Astrocyte (in vitro differentiated cells and primary cell): ENCODE measurements at places on chromosomes 11 and 22. TPM values are rescaled to one million over a fixed set of nuclear protein-coding genes. Genes with fewer than 3 reads are reported as not detected.

- H3K4me3 ChIP-seq, result no peak overlapping the region
- H3K4me1 ChIP-seq, result no peaks in the 10 kb centered on the region
- no peak for DNase-seq
- H3K36me3 ChIP-seq, result no peaks in the 10 kb centered on the region
These were observed 17.6 kb downstream of the PLA2G6 start for GRCh38 chr22:38163844-38164550.

DNA sequence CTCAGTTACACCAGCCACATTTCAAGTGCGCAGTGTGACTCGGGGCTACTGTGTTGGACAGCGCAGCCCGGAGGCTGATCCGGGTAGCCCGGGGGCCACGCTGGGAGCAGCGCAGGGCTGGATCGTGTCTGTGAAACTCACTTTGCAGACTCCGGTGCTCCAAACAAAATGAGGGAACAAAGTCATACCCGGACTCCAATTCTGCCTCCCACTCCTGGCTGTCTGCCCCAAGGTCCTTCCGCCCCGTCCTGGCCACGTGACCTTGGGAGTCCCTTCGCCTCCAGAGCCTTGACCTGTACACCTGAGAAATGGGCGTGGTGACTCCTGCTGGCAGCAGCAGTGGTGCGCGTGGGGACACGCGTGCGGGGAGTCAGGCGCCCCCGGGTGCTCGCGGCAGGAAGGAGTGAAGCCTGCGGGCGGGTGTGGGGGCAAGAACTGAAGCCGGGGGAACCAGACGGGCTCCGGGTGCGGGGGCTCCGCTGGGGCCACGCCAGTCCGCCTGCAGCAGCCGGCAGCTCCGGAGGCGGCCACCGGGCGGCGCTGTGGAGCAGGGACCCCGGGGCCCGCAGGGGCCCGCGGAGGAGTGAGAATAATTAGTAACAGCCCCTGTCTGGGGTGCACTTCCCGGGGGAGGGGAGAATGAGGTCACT lies 42.4 kb downstream of the KCNJ4 start:
- DNase-seq, result no peak
- H3K27me3 ChIP-seq, result no peaks in the 10 kb centered on the region
- H3K4me1 ChIP-seq, result no peaks in the 10 kb centered on the region
- H3K4me3 ChIP-seq, result no peak overlapping the region
- H3K36me3 ChIP-seq, result no peaks in the 10 kb centered on the region

NDUFC2 gene
- total RNA-seq, result 251 and 285 TPM in 2 replicates

DNA sequence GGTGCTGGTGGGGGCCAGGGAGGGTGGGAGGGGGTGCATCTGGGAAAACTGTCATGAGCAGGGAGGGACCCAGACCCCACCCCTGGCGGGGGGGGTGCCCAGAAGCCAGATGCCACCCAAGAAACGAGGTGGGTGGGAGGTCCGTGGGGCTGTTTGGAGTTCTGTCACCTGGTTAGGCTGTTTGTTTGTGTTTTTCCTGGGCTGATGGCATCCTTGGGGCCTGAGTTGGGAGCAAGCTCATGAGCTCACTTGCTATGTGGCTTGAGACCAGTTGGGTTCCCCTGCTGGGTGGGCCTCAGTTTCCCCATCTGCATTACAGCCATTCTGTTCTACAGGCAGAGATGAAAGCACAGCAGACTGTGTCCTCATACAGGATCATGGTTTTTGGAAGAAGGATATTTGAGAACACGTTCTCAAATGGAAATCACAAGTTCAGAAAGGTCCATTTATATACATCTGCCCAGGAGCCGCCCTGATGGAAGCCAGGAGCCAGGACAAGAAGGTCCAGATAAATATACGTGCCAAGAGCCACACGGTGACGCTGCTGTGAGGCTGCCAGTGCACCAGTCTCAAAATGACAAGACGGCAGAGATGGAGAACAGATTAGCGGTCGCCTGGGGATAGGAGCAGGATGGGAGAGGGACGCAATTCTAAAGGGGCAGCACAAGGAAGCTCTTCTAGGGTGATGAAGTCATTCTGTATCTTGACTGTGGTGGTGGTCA lies 312.9 kb downstream of the MN1 start:
- no peak for DNase-seq
- peaks cover 21% of the 10 kb centered on the region for H3K4me1 ChIP-seq
- H3K27me3 ChIP-seq, result no peaks in the 10 kb centered on the region
- peak overlapping the region; percentile 59 for H3K27ac ChIP-seq
- peak overlapping the region; percentile 23 for H3K4me3 ChIP-seq

DNA sequence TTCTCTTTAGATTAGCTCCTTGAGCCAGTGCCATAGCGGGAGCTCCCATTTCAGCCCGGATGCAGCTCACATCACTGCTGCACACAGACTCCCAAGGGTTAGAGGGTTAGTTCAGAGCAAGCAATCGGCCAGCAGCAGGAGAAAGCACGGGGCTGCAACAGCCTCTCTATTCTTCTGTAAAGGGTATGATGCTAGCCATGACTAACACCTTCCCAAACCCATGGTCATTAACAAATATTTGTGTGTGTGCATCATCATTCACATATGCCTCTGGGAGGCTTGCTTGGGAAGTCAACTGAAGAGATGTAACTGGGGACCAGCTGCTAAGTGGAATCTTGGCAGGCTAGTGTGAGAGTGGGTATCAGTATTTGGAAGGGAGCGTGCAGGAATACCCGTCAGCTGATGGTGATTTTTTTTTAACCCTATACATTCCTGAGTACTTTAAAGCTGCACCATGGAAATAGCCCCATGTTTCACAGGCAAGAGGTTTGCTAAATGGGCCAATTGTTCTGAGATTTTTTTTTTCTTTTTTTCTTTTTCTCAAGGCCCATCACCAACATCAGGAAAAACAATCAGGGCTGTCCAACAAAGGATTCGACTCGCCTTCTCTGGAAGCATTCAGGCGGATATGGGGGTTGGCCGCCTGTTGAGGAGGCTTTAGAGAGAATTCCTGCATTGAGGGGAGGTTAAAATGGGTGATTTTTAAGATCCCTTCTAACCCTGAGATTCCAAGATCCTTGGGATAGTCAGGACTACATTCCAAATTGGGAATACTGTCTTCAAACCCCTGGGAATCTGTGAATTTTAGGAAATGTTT lies 33.2 kb upstream of the CCDC89 start:
- H3K4me1 ChIP-seq, result peaks cover 14% of the 10 kb centered on the region
- DNase-seq, result peak; percentile 100
- peak overlapping the region; percentile 82 for H3K27ac ChIP-seq
- H3K27me3 ChIP-seq, result no peaks in the 10 kb centered on the region

MUC5B gene
- not detected in 2 replicates for total RNA-seq

DNA sequence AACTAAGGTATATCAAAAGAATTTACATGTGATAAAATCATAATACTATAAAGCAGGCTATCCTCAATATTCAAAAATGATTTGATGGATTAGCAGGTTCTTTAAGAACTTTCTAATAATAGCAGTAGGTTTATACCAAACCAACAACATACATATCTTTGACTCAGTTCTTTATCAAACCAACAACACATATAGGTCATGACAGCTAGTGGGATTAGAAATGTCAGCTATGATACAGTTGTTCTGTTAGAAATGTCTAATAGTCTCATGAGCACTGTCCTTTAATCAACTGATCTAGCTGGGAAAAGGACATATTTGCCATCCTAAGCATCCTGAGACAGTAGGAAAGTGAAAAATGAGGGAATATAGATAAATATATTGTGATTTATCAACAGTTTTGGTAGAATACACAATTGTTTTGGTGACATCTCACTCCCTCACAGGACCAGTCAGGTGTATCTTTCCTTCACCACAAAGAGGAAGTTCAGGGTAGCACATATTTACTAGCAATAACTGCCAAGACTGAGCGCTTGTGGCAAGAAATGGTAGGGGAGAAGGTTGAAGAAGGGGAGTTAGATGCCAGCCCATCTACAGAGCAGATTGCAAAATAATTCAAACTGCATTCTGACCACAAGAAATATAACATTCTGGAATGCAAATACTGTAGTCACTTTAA lies 90.8 kb upstream of the APOA1 start:
- no peaks in the 10 kb centered on the region for H3K27me3 ChIP-seq
- H3K36me3 ChIP-seq, result no peaks in the 10 kb centered on the region
- H3K27ac ChIP-seq, result no peak overlapping the region
- H3K4me3 ChIP-seq, result no peak overlapping the region

DNA sequence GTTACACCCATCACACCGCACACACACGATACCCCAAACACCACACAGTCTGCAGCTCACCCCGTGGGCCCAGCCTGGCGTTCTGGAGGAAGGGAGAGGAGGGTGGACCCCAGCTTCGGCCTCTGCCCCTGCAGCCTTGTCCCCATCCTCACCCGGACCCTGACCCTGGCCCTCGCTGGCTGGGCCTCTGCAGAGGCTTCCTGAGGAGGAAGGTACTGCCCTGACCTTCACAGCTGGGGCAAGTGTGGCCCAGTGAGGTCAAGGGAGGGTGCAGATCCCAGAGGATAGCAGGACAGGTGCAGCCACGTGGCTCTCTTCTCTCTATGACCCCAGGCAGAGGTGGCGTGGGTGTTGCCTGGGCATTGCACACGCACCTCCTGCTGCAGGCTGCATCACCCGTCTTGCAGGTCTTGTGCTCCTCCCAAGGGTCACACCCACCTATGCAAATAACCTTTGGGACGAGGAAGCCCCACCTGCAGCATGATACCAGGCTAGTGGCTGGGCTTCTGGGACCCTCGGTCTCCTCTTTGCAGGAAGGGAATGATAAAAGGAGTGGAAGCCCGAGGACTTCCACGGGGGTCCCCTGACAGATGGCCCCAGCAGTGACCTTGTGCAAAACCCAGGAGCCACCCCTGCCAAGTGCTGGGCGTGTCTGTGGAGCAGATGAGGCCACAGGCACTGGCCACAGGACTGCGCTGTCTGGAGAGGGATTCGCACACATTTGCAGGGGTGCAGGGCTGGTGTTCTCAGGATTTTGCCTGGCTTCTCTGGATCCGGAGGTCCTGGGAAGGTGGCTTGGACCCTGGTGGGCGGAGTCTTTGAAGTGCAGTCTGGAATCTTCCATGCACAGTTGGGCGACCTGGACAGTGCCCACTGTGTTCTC lies 1241.5 kb downstream of the BRD1 start:
- H3K4me3 ChIP-seq, result no peak overlapping the region
- H3K27ac ChIP-seq, result no peak overlapping the region

GRCh38 chr22:23786261-23786710 lies 480 bp upstream of the SMARCB1 start:
- H3K4me1 ChIP-seq, result peaks cover 25% of the 10 kb centered on the region
- H3K27me3 ChIP-seq, result no peaks in the 10 kb centered on the region
- peak overlapping the region; percentile 98 for H3K27ac ChIP-seq
- H3K36me3 ChIP-seq, result peaks cover 2% of the 10 kb centered on the region
- DNase-seq, result no peak

TNKS1BP1 gene
- total RNA-seq, result 149 and 161 TPM in 2 replicates

GRCh38 chr11:78299000-78299710 lies 110.4 kb downstream of the USP35 start:
- no peak overlapping the region for H3K27ac ChIP-seq
- DNase-seq, result no peak
- H3K4me1 ChIP-seq, result no peaks in the 10 kb centered on the region
- H3K27me3 ChIP-seq, result no peaks in the 10 kb centered on the region
- H3K4me3 ChIP-seq, result no peak overlapping the region

PDE2A gene
- total RNA-seq, result 0.75 and 0.82 TPM in 2 replicates

OR56A1 gene
- not detected in 2 replicates for total RNA-seq

IGF2 gene
- 188 and 209 TPM in 2 replicates for total RNA-seq

SUSD2 gene
- 0.72 and 0.77 TPM in 2 replicates for total RNA-seq

GRCh38 chr11:2093575-2094353 lies 45.4 kb downstream of the IGF2 start:
- H3K36me3 ChIP-seq, result no peaks in the 10 kb centered on the region
- DNase-seq, result peak; percentile 36
- no peak overlapping the region for H3K27ac ChIP-seq
- no peaks in the 10 kb centered on the region for H3K27me3 ChIP-seq
- peaks cover 34% of the 10 kb centered on the region for H3K4me1 ChIP-seq

DNA sequence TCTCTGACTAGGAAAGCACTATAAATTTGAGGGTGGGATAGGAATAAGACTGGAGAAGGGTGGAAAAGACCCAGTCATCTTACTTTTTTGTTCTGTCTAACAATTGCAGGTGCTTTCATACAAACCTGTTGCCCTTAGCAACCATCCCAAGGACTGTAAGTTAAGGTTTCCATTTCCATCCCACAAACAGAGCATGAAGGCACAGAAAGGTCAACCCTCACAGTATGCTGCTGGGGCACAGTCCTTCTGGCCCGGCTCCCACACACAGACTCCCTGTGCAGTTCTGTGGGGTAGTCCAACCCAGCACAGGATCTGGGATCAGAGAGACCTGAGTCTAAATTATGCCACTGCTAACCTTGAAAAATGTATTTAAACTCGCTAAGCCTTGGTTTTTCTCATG lies 38.4 kb upstream of the ETS1 start:
- no peaks in the 10 kb centered on the region for H3K27me3 ChIP-seq
- DNase-seq, result no peak
- peaks cover 10% of the 10 kb centered on the region for H3K4me1 ChIP-seq
- no peak overlapping the region for H3K4me3 ChIP-seq
- H3K27ac ChIP-seq, result no peak overlapping the region

DNA sequence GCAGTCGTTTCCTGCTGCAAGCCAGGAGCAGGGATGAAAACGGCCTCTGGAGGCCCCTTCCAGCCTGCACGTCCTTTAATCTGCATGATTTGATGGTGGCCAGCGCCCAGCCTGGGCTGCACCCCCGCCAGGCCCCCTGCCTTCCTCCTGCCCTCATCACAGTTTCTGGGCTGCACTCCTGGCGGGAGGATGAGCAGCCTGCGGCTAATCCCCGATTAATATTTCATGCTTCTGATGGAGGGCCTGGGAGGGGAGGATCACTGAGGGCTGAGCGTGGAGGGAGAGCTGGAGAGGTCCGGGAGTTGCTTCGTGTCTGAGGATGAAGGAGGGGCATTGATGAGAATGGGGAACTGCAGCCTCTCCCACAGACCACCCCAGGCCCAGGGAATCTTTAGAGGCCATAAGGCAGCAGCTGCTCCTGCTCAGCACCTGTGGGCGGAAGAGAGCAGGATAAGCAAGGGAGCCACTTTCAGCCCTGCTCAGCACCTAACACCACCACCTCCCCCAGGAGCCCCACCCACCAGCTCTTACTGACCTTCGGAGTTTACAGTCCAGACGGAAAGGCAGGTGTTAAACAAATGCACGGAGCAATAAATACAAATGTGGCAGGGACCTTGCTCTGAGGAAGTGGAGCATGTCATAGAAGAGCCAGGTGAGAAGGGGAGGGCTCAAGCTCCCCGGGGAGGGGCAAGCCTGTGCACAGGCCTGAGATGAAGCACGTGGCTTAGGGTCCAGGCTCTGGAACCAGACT lies 135.0 kb upstream of the NECTIN1 start:
- H3K27ac ChIP-seq, result no peak overlapping the region
- H3K27me3 ChIP-seq, result peaks cover 32% of the 10 kb centered on the region
- no peak overlapping the region for H3K4me3 ChIP-seq

- no peaks in the 10 kb centered on the region for H3K36me3 ChIP-seq
- no peak overlapping the region for H3K27ac ChIP-seq
- no peak overlapping the region for H3K4me3 ChIP-seq
- no peaks in the 10 kb centered on the region for H3K27me3 ChIP-seq
- H3K4me1 ChIP-seq, result no peaks in the 10 kb centered on the region
These were observed 48.8 kb downstream of the OSBP2 start for GRCh38 chr22:30743257-30744020.

CDHR5 gene
- total RNA-seq, result 0.12 TPM in 1 of 2 replicates, not detected in the other
